GM12892 (cell line): ENCODE measurements at places on chromosomes 5 and 9.

GRCh38 chr5:57229313-57229712 lies 55.5 kb downstream of the GPBP1 start:
- no peak for DNase-seq

DNA sequence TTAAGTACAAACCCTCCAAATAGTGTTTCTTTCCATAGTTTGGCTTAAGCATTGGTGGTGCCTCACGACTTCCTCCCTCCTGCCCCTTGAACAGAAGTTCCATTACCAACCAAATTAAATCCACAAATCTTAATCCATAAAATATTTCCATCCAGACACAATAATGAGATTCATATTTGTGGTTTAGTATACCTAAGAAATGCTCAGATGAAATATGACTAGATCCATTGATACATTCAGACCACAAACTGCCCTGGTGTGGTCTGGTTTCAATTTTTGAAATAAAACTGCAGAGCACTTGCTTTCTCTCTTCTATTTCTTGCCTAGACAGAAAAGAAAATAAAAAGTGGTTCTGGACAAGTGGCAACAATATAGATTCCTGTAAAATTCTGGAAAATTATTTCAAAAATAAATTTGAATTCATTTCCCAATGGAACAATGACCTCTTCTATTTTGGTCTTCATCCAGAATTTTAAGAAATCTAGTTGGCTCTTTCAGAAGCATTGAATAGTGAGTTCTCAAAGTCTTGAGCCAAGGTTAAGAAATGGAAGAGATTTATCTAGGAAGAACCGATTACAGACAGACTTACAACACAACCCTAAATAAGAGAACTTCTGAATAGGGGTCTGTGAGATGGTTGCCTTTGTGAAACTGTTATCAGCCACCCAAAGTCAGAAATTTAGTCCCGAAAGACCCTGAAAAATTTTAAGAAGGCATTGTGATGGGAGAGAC lies 14.0 kb downstream of the TNC start:
- no peak for DNase-seq

GRCh38 chr9:107685376-107685775 lies 195.8 kb upstream of the KLF4 start:
- DNase-seq: no peak

DNA sequence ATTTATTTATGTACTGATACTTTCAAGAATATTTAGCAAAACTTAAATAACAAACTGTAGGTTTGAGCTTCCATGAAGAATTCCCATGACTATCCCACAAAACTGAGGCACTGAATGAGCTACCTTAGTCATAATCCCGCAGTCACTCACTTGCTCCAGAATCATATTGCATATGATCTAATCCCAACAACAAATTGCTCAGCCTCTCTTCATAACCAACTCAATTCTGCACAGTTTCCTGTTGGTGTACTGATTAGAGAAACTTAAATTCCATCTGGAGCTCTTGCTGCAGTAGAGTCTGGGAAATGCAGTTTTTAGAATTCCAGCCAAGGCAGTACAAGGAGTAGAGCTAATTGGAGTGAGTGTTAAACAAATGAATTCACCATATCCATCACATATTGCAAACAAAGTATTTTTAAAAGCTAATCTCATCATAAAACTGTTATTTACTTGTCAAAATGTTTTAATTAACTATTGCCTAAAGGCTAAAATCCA lies 35.7 kb upstream of the CDH18 start:
- no peak for DNase-seq

DNA sequence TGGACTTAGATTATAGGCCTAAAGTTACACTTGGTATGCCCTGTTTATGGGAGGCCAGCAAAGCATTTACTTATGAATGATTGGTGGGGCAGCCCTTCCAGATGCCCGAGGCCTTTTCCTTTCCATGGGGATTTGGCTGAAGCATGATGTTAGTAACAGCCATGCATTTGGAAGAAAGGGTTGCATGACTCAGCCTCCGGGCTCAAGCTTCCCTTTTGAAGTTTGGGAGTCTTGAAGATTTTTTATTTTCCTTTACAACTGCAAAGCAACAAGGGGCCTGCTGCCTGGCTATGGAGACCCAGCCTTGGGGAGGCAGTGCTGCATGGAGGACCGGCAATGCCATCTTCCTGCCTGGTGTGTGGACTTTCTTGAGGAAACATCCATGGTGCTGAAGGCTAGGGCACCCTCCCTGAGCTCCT lies 244.7 kb downstream of the ICE1 start:
- no peak for DNase-seq

DNA sequence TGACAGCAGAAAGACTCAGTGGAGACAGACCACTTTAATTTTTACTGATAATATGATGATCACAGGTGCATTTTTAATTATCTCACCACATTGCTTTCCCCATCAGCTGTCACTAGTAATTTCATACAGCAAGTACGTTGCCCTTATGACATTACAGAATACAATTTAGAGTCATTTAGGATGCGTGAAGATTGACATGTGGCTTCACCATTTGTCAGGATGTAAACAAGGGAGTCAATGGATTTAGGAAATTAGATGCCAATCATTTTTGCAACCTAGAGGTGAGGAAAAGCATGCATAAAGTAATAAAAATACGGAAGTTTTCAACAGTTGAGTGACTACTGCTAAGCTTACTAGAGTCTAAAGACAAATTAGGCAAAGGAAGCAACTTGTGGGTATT lies 1129.6 kb downstream of the PTPRD start:
- no peak for DNase-seq

DNA sequence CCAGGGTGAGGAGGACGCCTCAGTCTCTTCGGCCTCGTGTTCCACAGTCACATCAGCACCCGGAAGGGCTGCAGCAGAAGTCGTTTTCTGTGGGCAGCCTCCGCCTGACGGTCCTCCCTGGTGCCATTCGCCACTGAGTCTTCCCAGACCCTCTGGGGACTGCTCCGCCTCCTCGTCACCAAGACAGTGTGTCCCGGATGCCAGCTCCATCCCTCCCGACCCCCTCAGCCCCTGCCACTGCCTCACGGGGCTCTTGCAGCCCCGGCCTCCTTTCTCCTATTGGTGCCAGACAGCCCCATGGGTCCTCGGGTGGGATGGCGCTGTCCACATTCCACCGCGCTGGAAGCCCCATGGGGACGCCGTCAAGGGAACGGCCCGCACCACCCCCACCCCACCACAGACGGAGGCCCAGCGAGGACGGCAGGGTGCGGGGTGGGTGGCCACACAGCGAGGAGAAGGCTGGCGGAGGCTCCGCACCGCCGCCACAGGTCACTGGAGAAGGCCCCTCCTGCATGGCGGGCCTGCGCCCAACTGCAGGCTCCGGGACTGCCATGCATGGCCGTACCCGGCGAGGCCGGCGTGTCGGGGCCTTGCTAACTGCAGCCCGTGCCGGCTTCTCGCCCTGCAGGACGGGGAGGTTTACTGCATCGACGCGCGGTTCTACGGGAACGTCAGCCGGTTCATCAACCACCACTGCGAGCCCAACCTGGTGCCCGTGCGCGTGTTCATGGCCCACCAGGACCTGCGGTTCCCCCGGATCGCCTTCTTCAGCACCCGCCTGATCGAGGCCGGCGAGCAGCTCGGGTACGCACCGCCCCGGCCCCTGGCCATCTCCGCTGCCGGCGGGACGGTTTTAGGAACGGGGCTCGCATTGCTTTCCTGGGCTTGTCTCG lies 43.6 kb upstream of the CACNA1B start:
- DNase-seq: no peak

DNA sequence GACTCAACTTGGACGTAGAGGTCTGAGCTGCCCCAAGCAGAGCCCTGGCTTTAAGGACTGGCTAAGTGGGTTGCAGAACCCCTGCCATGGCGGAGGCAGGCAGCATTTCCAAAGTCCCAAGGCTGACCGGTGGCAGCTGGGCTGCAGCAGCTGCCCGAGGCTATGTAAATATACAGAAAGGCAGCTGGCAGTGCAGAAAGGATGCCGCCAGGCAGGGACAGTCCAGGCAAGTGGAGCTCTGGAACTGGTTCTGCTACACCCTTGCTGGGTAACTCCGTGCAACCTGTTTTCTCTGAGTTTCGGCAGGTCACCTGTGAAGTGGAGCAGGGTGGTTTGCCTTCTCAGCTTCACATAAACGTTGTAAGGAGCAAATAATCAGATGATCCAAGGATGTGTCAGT lies 46.0 kb downstream of the SHB start:
- DNase-seq: no peak

DNA sequence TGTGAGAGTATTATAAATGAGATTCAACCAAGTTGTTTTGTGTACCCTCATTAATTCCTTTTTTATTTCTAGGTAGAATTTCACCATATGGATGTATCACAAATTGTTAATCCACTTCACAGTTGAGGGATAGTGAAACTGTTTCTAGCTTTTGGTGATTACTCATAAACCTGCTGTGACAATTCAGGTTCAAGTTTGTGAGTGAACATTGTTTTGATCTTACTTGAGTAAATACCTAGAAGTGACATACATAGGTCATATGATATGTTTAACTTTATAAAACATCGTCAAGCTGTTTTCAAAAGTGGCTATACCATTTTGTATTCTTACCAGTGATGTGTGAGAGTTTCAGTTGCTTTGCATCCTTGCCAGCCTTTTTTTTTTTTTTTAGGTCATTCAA lies 112.9 kb downstream of the CAMK4 start:
- no peak for DNase-seq

GRCh38 chr5:72465066-72465465 lies 42.1 kb downstream of the ZNF366 start:
- DNase-seq: no peak

GRCh38 chr9:120434532-120434931 lies 145.4 kb downstream of the CDK5RAP2 start:
- DNase-seq: no peak

DNA sequence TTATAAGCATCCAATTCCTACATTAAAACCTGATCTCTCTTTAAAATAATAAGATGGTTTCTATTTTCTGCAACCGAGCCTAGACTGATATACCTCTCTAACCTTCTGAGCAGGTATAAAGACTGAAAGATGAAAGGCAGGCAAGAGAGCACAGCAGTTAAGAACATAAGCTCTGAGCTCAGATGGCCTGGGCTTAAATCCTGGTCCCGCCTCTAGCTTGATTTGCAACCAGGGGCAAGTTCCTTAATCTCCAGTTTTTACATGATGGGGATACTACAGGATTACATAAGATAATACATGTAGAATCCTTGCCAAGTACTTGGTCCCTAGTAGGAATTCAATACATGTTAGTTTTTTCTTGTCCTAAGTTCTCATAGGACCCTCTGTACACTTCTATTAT lies 33.9 kb downstream of the SLC24A2 start:
- no peak for DNase-seq

DNA sequence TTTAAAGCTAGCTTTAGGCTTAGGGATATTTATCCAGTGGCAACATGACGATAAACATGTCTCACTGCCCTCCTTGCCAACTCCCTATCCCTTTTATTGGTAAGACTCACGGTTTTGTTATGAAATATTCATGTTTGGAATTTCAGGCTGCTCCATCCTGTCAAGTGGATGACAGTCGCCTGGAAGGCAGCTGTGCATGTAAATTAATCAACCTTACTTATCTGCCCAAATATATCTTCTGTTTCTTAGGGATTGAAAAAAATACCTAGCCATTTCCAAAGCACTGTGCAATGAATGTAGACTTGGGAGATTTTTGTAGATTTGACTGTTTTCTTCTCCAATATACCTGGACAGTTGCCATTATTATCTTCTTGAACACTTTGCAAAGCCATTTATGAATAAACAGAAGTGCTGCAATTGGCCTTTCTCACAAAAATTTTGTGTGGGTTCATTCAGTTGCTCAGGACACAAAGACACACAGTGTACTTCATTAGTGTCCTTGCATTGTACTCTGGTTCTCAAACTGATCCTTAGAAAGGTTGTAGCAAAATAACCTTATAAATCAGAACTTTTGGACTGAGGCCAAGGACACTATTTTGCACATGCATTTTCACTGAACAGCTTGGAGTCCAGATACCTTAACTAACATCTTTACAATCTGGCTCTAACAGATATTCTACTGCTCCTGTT lies 889.4 kb upstream of the SEMA6A start:
- DNase-seq: no peak

GRCh38 chr9:135152614-135153334 lies 65.3 kb downstream of the OLFM1 start:
- no peak for DNase-seq

DNA sequence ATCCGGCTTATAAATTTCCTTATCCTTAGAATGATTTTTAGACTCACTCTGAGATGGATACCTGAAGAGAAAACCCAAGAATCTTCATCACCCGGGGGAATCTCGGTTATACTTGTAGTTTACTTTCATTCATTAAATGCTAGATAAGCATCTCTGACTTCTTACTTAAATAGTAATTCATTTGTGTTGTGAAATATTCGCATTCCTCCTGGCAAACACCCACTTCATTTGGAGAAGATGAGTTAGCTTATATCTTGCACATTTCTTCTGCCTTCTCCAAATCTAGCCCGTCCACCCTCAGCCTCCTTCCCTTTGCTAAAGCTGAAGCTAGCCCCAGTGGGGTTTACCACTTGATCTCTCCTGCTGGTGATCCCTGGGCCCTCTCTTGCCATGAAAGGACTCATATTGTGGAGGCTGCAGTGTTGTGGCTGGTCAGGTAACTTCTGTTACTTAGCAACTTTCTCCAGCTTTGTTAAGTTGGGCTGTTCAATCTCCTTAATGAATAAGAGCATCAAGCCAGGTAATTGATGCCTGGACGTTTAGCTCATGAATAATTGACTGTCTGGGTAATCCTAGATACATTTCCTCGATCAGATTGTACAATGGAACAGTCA lies 11.3 kb upstream of the POU4F3 start:
- no peak for DNase-seq

- DNase-seq: no peak
These were observed 155.0 kb upstream of the IRX2 start for GRCh38 chr5:2906302-2907090.

- no peak for DNase-seq
These were observed 93.2 kb downstream of the GLIS3 start for GRCh38 chr9:4206718-4207117.

DNA sequence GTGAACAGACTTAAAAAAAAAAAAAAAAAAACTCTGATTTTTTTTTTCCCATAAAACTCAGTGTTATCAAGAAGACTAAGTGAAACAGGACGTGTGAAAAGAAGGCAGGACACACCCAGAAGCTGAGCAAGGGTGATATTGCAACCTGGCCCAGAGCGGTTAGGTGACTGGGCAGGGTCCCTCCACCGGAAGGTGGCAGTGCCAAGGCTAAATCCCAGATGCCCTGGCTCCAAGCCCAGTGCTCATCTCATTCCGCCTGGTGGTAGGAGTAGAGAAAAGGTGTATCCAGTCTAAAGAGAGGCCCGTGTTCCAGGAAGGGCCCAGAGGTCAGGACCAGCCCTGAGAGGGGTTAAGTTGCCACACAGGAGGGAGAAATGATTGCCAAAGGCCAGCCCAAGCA lies 51.5 kb upstream of the SAP30L start:
- DNase-seq: no peak
